ENCODE measurements at places on chromosomes 3 and 15.

DNA sequence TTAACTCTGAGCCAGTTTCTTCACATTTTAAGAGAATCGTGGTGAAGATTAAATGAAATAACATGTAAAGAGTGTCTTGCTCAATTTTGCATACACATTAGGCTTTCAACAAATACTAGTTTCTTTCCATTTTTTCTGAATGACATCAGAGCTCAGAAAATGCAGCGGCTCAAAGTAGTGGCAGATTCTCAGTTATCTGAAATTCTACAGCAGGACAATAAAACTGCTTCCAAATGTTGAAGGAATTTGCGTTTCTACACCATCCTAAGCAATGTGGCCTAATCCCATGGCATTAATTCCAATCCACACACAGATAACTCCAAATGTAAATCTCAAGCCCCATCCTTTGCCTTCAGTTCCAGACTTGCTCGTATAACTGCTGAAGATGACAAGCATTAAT is 115.8 kb downstream of the PLCH1 start:
- DNase-seq = no peak

DNA sequence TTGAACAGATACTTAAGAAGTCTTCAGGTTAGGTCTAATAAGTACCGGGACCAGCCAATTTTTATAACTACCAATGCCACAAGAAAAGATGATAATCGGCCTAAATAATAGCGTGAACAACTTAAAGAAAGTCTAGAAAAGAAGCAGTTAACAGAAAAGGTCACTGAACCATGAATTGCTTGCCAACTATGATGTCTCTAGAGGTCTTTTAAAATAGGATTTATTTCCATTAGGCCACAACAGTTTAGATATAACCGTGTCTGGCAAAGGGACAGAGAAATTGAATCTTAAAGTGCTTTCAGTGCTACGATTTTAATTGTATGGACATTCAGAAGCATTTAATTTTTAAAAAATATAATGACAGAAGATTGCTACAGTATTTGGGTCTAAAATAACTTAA is 1070.4 kb downstream of the ROBO1 start:
- DNase-seq = peak; percentile 72

DNA sequence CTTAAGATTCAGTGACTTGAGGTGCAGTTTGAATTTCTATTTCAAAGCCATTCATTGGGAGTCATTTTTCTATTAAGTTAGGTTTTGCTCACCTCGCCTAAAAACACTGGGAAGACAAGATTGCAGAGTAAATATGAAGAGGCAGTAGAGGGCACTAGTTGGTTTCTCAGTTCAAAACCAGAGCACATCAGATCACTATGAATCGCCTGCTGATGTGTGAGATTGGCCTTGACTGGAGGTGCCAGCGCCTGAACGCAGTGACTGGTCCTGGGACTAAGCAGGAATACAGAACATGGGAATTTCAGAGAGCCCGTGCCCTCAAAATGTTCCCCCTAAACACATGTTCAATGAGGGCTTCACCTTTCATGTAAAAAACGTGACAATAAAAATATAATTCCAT is 229.0 kb downstream of the ITPR1 start:
- DNase-seq = no peak

- DNase-seq = no peak
Observed at GRCh38 chr3:50687127-50687751, 12.5 kb downstream of the DOCK3 start.

- DNase-seq = no peak
Observed at GRCh38 chr15:70672081-70672480, 91.3 kb downstream of the UACA start.

DNA sequence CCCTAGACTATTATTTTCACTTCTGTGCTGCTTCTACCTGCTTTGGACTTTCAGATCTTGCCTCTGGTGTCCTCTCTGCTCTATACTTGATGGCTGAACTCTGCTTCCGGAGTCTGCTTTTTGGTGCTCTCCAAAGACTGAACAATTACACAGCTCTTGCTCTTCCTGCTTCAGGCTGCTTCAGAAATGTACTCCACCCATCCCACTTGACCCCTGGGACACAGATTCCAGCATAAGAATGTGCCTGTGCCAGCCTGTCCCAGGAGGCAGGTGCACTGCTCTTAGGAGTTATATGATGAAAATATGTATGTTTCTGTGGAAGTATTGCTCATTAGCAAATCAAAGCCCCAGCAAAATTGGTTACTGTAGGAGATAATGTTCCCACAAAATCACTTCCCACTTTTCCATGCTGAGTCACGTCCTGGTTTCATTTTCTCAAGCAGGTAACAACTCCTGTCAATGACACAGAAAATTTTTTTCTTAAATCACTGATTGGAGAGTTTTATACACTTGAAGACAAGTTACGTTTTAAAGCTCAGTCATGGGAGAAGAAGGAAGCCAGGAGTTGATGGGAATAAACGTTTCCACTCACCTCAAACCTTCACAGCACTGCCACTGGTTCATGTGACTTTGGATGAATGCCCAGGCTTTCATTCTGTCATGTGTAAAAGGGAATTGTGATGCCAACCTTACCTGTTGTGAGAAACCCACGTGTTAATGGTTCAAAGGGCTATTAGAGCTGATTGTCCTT is 239.4 kb upstream of the ZPLD1 start:
- peak; percentile 26 for DNase-seq

GRCh38 chr15:69736161-69736560 is 283.5 kb downstream of the RPLP1 start:
- DNase-seq = no peak

DNA sequence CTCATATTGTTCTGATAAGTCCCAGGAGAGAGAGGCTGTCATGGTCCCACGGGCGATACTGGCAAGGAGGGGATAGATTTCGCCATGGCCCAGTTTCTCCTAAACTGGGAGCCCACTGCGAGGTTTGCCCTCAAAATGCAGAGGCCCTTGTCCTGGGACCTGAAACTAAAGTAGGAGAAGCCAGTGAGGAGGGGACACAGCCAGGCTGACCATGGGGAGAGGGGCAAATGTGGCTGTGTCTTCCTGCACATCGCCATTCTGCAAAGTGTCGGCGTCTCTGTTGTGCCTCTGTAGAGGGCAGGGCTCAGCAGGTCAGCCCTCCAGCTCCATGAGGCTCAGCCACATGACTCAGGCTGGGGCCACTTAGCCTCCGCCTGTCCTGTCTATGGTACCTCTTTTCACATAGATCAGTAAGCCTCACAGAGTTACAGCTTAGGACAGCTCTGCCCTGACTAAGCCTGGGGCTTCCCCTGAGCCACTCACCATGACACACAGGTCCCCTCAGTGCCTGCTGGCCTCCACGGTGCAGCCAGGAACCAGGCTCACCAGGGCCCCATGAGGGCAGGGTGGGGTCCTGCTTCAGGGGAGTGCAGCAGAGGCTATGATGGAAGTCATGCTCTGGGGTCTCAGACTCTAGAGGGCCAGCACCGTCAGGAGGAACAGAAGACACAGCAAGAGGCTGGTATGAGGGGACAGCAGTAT is 28.6 kb upstream of the PLXNA1 start:
- no peak for DNase-seq

DNA sequence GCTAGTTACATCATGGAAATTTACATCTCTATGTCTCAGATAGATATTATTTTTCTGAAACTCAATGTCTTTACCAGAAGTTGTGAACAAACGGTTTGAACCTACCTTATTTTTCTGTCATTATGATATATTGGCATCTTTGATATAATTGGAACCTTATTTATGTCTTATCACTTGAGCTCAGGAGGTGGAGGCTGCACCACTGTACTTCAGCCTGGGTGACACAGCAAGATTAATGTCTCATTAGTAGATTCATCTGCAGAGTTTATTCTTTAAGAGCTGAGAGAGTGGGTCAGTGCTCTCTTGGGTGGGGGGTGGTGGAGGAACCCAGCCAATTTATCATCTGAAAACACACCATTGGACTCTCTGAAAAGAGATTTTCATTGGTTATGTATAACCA is 21.4 kb downstream of the SCG3 start:
- no peak for DNase-seq

- DNase-seq = no peak
Observed at GRCh38 chr15:55254916-55255679, 34.5 kb downstream of the RAB27A start.

- no peak for DNase-seq
Observed at GRCh38 chr3:161607056-161607455, 110.4 kb downstream of the OTOL1 start.

- peak; percentile 86 for DNase-seq
Observed at GRCh38 chr15:74869726-74870407, 3.3 kb downstream of the SCAMP2 start.

DNA sequence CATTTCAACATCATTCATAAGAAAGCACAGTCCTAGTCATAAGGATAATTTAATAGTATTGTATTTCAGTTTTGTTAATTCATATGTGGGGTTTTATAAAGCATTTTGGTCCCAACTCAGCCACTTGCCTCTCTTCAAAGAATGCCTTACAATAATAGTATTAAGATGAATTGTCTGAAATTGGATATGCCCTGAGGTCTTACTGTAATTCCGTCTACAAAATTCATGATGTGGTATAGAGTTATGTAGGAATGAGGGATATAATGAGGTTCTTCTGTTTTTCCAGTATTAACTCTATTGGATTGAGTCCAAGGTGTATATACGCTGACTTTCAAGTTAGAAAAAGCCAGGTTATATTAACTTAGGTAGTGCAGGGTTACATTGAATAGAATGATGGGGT is 177.0 kb downstream of the GOLIM4 start:
- no peak for DNase-seq

- no peak for DNase-seq
Observed at GRCh38 chr3:66386925-66387650, 113.7 kb downstream of the LRIG1 start.

DNA sequence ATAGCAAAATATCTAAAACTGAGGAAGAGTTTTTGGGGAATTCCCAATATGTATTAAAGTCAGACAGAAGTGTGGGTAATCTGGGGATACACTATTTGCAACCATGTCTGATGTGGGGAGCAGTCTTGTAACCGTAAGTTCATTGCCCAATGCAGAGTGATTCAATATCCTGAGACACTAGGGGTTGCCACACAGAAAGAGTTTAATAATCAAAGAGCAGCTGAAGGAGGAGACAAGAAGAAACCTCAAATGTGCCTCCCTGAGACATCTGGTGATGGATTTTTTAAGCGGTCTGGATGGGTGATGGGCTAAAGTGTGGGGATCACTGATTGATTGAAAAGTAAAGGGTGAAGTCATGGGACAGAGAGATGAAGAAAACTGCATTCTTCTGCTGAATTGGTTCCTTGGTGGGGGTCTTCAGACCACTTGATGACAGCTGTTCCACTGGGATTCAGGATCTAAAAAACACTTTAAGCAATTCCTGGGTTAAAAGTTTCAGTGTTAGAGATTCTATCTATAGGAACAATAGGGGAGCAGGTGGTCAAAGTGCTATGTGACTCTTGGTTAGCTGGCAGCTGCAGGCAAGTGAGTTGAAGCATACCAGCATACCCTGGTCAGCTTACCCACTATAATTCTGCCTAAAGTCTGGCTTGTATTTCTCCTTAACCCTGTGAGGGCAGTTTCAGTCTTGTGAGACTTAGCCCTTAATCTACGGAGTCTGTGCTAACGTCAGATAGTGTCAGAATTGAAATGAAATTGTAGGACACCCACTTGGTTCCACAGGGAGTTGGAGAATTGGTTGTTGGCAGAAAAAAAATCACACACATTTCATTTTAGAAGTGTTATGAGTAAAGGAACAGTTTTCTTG is 425.9 kb upstream of the TGFBR2 start:
- DNase-seq = no peak

- DNase-seq = no peak
Observed at GRCh38 chr15:80424381-80424780, 20.2 kb downstream of the ARNT2 start.

DNA sequence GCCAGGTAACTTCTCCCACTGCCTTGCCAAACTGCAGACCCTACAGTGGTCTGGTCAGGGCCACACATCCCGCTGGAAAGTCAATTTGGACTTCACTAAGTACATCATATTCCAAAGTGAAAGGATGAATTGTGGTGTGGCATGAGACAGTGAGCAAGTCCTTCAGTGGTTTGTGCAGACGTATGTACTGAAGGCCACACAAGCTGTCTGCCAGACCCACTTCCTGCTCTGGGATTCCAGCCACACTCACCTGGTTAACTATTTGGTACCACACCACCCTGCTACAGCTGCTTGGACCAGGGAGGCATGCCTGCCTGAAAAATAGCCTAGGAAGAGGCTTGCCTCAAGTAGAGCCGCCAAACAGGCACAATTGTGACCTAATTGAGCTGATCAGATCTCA is 94.1 kb upstream of the STRIT1 start:
- peak; percentile 13 for DNase-seq

DNA sequence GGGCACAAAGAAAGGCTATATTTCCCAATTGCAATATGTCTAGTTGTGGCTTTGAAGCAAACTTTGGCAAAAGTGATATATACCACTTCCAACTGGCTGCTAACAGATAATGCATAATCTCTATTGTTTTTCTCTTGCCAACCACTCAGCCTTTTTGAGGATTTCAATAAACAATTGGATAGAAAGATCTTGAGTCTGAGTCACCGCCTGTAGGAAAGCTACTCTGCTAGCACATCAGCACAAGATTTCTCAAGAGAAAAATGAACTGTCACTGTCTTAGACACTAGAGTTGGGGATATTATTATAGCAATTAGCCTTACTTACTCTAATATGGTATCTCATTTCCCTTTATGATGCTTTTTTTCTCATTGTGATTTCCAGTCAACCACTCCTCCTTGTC is 119.7 kb downstream of the SST start:
- DNase-seq = no peak

GRCh38 chr15:85597155-85597815 is 197.4 kb downstream of the KLHL25 start:
- DNase-seq = no peak

GRCh38 chr3:59115364-59116232 is 65.8 kb upstream of the CFAP20DC start:
- DNase-seq = no peak

DNA sequence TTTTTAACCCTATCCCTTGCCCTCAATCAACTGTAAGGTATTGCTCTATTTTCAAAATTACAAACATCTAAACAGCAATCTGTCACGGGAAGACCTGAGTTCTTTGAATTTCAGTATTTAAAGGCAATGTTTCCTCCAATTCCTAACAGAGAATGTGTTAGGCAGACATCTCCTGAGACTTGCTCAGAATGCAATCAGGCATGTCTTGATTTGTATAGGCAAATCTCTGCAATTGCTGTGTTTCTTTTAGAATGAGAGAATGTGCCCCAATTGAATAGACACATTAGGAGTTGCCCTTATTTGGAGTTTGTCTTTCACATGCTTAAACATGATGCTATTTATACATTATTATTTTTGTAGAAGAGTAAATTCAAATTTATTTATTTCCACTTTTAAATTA is 205.6 kb downstream of the CADM2 start:
- no peak for DNase-seq

GRCh38 chr3:101796077-101796680 is 17.2 kb downstream of the NXPE3 start:
- no peak for DNase-seq

GRCh38 chr3:6785726-6786125 is 75.2 kb upstream of the GRM7 start:
- no peak for DNase-seq

DNA sequence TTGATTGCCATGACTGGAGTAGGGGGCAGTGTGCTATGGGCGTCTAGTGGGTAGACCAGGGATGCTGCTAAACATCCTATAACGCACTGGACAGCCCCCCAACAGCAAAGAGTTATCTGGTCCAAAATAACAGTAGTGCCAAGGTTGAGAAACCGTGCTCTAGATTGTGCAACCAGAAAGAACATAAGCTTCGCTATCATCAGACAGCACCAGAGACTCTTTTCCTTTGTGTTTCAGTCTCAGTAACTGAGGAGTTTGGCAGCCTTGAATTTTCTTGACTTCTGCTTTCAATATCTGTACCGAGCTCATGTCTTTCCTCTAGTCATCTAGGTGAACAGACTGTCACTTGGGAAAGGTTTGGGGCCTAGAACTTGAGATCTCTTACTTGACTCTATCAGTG is 8.8 kb downstream of the ARID3B start:
- peak; percentile 30 for DNase-seq

All from lung (tissue), 17 donors.